Motor neuron (in vitro differentiated cells): ENCODE measurements at places on chromosomes 1 and 21. TPM values are rescaled to one million over a fixed set of nuclear protein-coding genes. Genes with fewer than 3 reads are reported as not detected.

Gene HJV
- total RNA-seq = 0.40 and 0.69 TPM in 2 replicates

Gene LENEP
- total RNA-seq = 2.3 and 2.4 TPM in 2 replicates

Gene TNNT2
- 0.27 and 0.81 TPM in 2 replicates for total RNA-seq

Gene PCP4
- total RNA-seq = 22.3 and 24.4 TPM in 2 replicates

Gene HMCN1
- total RNA-seq = 0.98 and 1.5 TPM in 2 replicates

Gene S100A7
- total RNA-seq = not detected in 2 replicates

Gene FNDC10
- total RNA-seq = 6.1 and 8.5 TPM in 2 replicates

Gene CFHR3
- 0.52 TPM in 1 of 2 replicates, not detected in the other for total RNA-seq
